ENCODE measurements at places on chromosomes 6 and 20. TPM values are rescaled to one million over a fixed set of nuclear protein-coding genes. Genes with fewer than 3 reads are reported as not detected.

- H3K27me3 ChIP-seq = no peaks in the 10 kb centered on the region
- H3K27ac ChIP-seq = no peak overlapping the region
- DNase-seq = no peak
- H3K4me1 ChIP-seq = no peaks in the 10 kb centered on the region
- H3K4me3 ChIP-seq = no peak overlapping the region
Measured at GRCh38 chr6:13432526-13433184, 54.7 kb downstream of the GFOD1 start.

DNA sequence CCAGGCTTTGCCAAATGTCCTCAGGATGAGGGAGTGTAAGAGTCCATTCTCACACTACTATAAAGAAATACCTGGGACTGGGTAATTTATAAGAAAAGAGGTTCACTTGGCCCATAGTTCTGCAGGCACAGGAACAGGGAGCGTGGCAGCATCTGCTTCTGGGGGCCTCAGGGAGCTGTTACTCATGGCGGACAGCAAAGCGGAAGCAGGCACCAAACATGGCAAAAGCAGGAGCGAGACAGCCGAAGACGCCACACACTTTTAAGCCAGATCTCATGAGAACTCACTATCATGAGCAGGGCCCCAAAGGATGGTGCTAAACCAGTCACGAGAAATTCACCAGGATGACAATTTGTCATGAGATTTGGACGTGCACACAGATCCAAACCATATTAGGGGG lies 22.8 kb downstream of the FAM50B start:
- no peaks in the 10 kb centered on the region for H3K36me3 ChIP-seq
- H3K27me3 ChIP-seq = no peaks in the 10 kb centered on the region
- H3K4me3 ChIP-seq = no peak overlapping the region
- no peaks in the 10 kb centered on the region for H3K4me1 ChIP-seq
- no peak overlapping the region for H3K27ac ChIP-seq
- no peak for DNase-seq

- H3K27me3 ChIP-seq = no peaks in the 10 kb centered on the region
- DNase-seq = no peak
- no peak overlapping the region for H3K27ac ChIP-seq
- no peaks in the 10 kb centered on the region for H3K36me3 ChIP-seq
- H3K4me3 ChIP-seq = no peak overlapping the region
Measured at GRCh38 chr6:32139590-32139989, 9.5 kb upstream of the FKBPL start.

Gene SIRPB2
- 1.7 TPM for total RNA-seq

Gene OR2B6
- not detected for total RNA-seq

Gene EYA2
- total RNA-seq = 7.3 TPM

Gene SYCP2L
- not detected for total RNA-seq
